ENCODE measurements at places on chromosomes 4 and X.

GRCh38 chr4:113607147-113607720 lies 154.3 kb downstream of the CAMK2D start:
- no peak for DNase-seq

- DNase-seq = no peak
These were observed 33.5 kb downstream of the CTBP1 start for GRCh38 chr4:1215141-1216075.

GRCh38 chr4:70945046-70945445 lies 42.9 kb downstream of the MOB1B start:
- no peak for DNase-seq

- no peak for DNase-seq
These were observed 6.7 kb downstream of the ADGRG4 start for GRCh38 chrX:136307471-136307870.

DNA sequence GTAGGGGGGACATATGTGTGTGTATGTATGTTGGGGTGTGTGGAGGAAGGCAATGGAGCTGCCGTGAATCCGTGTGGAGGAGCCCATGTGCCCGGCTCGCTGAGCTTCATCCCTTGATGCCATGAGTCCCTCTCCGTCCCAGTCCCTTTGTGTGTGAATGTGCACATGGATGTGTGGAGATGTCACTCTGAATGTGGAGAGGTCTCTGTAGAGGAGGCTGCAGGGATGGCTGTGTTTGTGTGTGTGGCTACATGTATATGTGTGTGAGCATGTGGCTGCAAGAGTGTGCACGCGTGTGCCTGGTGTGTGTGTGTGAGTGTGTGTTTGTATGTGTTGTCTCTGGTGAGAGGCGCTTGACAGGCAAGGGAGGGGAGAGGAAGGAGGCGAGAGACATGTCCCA lies 1.3 kb downstream of the DLG3 start:
- no peak for DNase-seq

DNA sequence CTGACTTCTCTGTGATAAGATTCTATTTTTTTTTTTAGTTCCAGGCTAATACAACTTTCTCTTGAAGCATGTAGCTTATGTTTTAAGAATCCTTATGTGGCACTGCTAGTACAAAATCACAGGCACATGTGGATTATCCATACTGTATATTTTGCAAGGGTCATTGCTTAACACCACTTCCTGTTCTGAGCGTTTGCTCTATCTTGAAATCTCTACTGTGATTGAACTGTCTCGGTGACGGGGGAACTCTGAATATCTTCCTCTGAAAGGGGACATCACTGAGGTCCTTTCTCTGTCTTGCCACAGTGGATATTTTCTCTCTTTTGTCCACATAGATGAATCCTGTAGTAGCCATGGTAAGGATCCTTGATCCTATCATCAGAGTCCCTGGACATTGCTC lies 2.1 kb upstream of the WFS1 start:
- no peak for DNase-seq

DNA sequence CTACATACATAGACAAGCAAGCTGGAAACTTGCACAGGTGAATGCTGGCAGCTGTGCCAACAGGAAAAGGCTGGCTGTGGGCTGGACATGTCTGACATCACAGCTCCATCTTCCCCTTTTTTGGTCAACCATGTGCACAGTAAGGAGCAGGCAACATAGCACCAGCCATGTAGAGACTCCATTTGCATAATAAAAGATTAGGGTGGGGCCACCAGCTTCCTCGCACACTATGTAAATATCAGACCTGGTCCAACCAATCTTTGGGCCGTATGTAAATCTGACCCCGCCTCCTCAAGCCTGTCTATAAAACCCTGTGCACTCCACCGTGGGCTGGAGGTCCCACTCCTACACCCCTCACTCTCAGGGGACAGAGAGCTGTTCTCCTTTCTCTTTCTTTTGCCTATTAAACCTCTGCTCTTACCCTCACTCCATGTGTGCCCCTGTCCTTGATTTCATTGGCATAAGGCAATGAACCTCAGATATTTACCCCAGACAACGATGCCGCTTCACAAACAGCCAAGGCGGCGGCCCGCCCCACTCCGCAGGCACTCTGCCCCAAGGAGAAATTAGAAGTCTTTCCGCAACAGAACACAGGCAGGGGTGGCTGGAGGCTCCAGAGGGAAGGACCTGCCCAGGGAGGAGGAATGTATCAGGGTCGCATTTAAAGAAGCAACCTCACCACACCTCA lies 862.2 kb downstream of the TRIML1 start:
- DNase-seq = no peak

- no peak for DNase-seq
These were observed 330.5 kb upstream of the AADAT start for GRCh38 chr4:170420255-170420693.

DNA sequence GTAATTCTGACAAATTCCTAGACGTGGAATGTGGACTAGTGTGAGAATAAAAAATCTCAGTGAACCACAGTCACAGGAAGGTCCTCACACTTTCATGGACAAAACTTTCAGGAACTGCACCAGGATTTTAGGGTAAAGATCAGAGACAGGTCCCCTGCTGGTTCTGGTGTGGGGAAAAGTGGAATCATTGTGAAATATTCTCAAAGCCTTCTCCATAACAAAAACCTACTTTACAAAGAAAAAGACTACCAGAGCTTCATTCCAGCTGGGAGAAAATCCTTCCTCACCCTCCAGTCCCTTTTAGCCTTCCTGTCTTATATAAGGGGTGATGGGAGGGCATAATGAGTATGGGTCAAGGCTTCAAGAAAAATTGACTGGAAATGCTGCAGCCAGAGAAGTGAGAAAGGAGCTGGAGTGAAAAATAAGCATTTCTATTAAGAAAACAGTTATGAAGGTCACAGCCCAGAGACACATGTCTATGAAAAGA lies 325.8 kb downstream of the ARAP2 start:
- DNase-seq = no peak

DNA sequence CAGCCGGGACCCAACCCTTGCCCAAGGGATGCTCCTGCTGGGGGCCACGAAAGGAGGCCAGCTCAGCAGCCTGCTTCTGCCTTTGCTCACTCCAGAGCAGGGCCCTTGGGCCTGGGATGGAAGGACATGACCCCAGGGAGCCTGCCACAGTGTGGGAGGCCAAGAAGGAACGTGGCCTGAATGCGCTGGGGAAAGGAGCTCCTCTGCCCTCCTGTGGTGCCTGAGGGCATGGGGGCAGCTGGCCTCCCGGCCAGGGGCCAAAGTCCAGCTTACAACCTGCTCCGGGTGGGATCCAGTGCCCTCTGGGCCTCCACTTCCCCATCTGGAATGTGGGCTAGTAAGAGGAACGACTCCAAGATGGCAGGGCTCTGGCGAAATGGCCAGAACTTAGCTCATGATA lies 2.0 kb upstream of the ATP2B3 start:
- no peak for DNase-seq

- DNase-seq = no peak
These were observed 6.2 kb upstream of the CSF2RA start for GRCh38 chrX:1262369-1262768.

DNA sequence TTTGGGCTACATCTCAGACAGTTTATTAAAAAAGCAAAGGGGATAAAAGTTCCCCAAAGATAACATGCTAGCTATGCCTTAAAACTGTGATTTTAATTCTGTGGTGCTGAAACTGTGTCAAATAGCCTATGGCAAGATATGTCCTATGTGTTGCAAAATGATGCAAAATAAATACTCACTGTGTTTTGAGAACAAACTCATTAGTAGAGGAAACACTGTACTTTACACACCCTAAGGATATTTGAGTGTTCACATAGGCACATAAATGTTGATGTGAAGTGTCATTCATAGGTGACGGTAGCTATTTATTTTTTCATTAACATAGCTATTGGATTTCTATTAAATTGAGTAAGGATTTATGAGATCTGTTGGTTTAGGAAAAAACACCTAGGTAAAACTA lies 351.9 kb downstream of the FAT4 start:
- no peak for DNase-seq

GRCh38 chr4:153161226-153161963 lies 42.8 kb upstream of the TRIM2 start:
- DNase-seq = no peak

GRCh38 chr4:2036327-2036726 lies 22.8 kb upstream of the NAT8L start:
- no peak for DNase-seq

- no peak for DNase-seq
These were observed 81.8 kb downstream of the CPZ start for GRCh38 chr4:8674311-8674885.

- DNase-seq = no peak
These were observed 62.3 kb downstream of the ALG13 start for GRCh38 chrX:111743316-111743715.

DNA sequence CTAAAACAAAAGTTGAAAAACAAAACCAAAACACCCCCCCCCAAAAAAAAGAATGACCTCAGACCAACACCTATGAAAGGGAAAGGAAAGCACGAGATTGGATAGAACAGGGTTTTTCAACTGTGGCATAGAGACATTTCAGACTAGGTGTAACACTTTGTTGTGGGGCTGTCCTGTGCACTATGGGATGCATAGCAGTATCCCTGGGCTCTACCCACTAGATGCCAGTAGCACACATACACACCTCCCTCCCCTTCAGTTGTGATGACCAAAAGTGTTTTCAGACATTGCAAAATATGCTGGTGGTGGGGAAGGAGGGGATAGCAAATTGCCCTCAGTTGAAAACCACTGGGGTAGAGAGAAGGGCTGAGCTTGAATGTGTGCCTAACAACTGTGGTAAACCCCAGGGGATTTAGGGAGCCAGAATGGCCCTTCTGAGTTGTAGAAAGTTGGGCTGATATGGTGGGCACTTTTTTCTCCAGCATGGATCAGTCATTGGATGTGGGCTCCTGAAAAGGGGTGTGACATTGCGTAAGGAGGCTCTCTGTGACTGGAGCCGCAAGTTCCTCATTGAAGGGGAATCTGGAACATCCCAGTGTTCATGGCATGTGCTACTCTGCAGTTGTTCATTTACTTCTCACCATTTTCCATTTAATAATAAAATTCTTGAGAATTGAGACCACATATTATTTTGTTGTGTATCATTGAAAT lies 8.8 kb upstream of the GEMIN8 start:
- DNase-seq = no peak

DNA sequence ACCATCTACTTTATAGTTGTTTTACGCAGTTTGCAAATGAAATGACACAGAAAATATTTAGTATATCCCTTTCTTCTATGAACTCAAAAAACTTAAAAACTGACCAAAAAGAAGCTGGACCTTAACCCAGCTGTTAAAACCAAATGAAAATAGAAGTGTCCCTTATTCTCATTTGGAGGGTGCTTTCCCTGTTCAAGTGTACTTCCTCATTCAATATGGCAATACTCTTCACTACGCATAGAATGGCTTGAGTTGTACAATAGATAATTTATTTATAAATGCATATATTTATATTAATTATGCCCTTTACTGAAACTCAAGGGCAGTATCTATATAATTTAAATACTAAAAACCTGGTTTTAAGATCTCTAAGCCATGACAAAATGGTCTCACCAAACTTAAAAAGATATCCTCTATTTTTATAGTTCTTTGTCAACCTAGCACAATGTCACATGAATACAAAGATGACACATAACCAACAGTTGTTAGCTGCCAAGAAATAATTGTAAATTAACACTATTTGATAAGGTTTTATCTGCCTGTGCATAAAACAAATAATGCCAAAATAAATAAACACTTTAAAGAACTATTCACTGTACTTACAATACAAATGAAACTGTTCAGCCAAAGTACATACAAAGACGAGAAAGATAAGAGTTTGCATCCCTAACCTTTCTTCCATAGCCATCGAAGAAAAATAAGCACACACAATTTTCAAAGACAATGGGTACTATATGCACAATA lies 25.2 kb downstream of the YTHDC1 start:
- DNase-seq = no peak

DNA sequence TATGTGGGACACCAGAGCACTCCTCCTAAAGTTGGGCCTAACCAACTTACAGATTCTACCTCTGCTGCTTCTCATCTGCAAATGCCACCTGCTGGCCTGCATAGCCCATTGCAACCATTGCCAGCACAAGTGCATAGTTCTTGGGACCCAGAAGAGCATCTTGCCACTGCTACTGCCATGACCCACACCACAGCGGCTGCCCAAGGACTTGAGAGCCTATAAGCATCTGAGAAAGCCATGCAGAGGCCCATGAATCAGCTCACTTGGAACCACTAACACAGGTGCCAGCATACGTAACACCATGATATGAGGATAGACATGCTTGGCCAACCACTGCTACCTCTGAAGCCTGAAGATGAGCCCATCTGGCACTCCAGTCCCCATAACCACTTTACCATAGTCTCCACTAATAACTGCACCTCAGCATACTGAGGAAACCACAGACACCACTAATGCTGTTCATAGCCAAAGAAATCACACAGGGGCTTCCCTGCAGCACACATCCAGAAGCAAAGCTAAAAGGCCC lies 258.1 kb upstream of the AGTR2 start:
- no peak for DNase-seq
